ENCODE measurements at places on chromosomes 3 and 15.

GRCh38 chr3:63874769-63875168 lies 11.1 kb downstream of the ATXN7 start:
- DNase-seq = no peak

- no peak for DNase-seq
Measured at GRCh38 chr3:21524133-21524532, 226.9 kb downstream of the ZNF385D start.

DNA sequence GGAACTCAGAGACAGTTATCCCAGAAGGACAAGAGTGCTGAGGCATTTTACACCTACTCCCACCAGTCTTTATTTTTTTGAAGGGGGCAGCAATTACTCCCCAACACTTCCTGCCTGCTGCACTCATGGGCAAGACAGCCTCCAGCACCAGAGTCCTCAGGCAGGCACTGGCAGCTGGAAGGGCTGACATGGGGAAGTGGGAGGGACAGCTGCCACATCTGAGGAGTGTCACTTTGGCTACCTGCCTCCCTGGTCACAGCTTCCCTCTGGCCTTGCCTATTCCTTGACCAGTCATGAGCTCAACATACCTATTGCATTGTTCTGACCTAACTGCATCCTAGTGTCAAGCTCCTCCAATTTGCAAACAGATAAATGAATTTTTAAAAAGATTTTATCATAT lies 10.2 kb upstream of the LACTB start:
- no peak for DNase-seq

DNA sequence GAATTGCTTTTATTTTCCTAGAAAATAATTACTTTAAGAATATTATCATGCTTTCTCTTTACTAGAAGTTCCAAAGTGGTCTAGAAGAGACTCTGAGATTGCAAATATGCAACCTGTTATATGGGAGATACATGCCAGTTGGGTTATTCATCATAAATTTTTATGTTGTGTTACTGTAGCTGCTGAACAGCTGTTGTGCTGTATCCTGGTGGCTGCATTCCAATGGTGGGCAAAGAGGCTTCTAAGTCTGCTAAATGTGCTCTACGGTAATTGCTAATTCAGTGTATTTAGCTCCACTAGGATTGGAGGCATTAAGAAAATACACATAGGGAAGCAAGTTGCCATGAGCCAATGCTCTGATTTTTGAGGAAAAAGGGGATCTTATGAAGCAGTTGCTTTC lies 409.0 kb downstream of the TUSC7 start:
- no peak for DNase-seq

GRCh38 chr15:59950603-59951388 lies 53.3 kb upstream of the FOXB1 start:
- no peak for DNase-seq
